Trophoblast cell (in vitro differentiated cells and primary cell): ENCODE measurements at places on chromosomes 6 and 20.

DNA sequence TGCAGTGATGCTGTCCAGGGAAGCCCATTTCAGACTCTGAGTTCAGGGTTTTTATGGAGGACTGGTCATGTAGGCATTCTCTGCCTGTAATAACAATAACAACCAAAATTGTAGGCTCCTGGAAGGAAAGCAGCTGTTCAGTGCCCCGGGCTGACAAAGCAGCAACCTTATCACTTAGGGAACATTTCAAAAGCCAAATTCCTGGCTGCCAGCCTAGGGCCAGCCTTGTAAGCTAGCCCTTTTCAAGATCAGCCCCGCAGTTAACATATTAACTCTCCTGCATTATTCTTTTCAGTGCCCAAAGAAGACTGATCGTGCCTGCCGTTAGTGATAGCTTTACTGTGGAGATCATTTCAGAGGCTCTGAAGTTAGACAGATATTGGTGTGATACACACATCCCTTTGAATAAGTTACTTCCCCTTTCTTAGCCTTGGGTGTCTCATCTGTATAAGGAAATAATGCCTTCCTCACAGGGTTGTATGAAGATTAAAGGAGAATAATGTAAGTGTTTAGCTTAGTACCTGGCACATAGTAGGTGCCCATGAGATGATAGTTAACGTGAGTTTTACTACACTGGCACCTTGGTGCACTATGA, 44.1 kb downstream of the CTNNBL1 start:
- DNase-seq, result no peak

DNA sequence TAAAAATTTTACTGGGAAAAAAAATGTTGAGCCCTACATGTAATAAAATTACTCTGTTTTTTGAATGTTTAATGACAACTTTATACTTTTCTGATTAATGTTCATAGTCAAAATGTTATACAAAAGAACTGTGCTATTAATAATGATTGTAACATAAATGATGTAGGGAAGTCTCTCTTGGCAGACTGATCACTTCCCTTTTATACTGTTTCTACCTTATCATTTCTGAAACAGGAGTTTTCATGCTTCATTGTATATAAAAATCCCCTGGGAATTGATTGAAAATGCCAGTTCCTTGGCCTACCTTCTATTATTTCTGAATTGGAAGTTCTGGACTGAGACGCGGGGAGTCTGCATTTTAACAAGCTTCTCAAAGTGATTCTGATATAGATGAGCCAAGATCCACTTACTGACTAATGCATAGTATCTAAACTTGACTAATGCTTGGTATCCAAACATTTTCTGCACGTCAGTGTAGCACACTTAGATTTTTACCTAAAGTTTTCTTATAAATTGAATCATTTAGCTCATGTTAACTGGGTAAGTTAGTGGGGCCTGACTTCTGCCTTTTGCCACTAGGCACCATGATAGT, 7.2 kb upstream of the HDAC2 start:
- no peak for DNase-seq

DNA sequence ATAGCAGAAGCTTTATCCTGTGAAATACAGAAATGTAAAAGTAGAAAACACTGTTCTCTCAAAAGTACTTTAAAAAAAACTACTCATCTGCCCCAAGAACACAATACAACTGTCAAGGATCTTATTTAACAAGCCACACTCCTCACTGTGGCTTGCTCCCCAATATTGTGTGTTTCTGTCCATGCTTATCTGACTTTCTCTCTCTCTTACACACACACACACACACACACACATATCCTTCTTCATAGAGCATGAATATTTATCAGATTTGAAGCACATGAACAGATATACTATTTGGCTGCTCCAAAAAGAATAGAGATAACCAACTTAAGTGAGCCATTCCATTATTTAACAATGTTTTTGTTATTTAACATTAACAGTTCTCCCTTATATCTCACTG, 3.6 kb upstream of the PHIP start:
- no peak for DNase-seq

- no peak for DNase-seq
Observed at GRCh38 chr20:48999890-49000870, 45.9 kb upstream of the CSE1L start.

- DNase-seq, result peak; percentile 25
Observed at GRCh38 chr6:5471044-5471443, 209.7 kb downstream of the FARS2 start.

DNA sequence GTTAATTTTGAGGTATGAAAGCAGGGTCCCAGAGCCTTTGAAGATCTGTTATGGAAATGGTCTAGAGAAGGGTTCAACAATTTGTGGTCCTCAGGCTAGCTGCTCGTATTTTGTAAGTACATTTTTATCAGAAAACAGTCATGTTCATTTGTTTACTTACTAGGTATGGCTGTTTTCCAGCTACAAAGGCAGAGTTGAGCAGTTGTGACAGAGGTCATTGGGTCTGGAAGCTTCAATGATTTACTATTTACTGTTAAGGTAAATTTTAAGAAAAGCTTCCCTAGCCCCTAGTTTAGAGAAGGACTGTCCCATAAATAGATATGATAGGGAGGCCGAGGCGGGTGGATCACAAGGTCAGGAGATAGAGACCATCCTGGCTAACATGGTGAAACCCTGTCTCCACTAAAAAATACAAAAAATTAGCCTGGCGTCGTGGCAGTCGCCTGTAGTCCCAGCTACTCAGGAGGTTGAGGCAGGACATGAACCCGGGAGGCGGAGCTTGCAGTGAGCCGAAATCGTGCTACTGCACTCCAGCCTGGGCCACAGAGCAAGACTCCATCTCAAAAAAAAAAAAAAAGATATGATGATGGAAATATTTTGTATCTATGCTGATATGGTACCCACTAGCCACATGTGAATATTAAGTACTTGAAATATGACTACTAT, 538.4 kb upstream of the CITED2 start:
- no peak for DNase-seq

GRCh38 chr6:108927927-108928326, 79.7 kb downstream of the ARMC2 start:
- no peak for DNase-seq

DNA sequence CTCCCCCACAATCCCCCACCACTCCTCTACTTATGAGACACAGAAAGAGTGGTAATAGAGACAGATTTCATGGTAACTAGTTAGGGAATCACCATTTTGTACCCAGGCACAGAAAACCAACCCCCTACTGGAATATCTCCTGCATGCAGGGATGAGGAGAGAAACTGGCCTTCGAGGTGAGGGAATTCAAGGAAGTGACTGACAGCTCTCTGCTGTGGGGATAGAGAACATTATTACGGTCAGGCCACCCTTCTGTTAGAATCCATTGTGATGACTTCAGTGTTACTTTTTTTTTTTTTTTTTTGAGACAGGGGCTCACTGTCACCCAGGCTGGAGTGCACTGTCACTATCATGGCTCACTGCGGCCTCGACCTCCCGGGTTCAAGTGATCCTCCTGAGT, 9.6 kb upstream of the ZHX3 start:
- DNase-seq, result no peak

DNA sequence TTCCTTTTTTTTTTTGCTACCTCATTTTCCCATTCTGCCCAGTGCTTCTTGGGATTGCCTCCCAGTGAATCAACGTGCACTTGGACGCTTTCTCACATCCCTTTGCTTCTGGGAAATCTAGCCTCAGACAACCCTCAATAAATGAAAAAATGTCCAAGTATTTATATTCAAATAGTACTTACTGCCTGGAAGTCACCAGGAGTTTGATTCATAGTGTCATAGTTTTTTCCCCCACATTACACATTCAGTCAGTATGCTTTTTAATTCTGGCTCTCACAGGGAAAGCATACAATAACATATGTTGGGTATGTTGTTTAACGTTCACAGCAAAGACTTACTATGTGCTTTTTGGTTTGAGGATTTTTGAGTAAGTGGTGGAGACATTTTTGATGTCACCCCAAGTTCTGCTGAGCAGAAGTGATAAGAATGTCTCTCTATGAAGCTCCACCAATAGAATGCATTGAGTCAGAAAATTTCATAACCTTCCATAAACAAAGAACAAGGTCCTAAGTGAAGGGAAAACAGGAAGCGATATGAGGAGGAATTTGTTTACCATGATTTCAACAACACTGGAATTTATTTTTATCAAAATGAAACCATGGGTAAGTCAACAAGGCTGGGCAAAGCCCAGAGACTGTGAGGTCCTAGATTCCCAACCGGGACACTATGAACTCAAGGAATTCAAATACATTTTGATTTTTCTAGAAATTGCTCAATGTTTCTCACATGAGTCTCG, 301.2 kb upstream of the BMP2 start:
- no peak for DNase-seq

GRCh38 chr6:105485456-105485855, 82.6 kb upstream of the PREP start:
- no peak for DNase-seq

DNA sequence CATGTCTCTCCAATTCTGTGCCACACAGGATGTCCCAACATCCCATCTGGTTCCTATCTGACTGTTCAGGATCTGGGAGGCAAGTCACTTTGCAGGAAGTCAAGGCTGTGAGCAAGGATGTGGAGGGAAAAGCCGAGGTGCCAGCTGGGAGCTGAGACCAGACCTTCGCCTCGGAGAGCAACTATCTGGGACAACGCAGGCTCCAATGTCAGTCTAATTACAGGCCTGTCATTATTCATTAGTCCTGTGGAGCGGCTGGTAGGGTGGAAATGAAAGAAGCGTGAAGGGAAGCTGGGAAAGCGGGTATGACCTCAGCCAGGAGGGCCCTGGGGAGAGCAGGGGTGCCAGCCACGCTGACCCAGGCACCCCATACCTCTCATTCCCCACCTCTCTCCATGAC, 147.3 kb downstream of the UNC5CL start:
- no peak for DNase-seq

- no peak for DNase-seq
Observed at GRCh38 chr20:37584238-37584807, 56.6 kb upstream of the BLCAP start.

- DNase-seq, result no peak
Observed at GRCh38 chr6:90238496-90239266, 58.0 kb downstream of the BACH2 start.

DNA sequence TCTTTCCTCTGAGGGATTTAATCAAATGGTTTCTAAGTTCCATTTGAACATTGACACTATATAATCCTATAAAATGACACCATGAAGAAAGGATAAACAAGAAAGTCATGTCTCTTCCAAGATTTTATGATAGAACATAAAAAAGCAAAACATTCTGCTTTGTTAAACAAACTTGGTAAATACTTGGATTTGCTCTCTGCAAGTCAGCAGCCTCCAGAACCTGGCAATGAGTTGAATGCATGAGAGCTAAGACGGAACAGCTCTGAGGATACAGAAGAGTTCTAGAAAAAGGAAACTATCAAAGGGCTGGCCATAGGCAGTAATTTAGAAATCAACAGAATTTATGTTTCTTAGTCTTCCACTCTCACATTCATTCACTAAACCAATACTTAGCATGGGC, 656.0 kb upstream of the ID4 start:
- DNase-seq, result no peak

DNA sequence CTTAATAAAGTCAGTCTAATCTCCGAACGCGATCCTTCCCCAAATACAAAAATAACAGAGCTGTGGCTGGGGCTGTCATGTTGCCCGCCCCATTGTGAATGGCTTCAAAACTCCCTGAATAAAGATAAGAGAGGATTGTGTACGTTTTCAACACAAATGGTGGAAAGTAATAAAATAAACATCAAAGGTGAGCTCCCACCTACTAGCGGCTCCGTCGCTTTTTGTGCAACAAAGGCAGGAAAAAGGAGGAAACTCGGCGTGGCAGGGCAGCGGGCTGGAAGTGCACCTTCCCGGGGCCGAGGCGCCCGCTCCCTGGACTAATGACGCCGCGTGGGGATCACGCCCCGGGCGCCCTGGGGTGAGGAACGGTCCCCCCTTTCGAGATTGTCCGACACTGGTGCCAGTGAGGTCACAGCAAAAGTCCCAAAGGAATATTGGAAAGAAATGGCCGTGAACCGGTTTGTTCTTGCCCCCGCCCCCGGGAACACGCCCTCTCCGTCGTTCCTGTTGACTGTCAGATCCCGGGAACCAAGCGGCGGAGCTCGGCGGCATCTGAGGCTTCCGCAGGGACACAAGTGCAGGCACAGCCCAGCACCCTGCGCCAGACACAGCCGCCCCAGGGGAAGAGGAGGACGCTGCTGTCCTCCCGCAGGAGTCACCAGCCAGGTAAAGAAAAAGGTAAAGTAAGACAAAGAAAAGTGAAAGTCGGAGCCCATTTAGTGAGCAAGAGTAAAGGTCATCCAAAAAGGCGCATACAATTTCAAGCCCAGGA, 1.1 kb upstream of the FOXQ1 start:
- DNase-seq, result peak; percentile 68

DNA sequence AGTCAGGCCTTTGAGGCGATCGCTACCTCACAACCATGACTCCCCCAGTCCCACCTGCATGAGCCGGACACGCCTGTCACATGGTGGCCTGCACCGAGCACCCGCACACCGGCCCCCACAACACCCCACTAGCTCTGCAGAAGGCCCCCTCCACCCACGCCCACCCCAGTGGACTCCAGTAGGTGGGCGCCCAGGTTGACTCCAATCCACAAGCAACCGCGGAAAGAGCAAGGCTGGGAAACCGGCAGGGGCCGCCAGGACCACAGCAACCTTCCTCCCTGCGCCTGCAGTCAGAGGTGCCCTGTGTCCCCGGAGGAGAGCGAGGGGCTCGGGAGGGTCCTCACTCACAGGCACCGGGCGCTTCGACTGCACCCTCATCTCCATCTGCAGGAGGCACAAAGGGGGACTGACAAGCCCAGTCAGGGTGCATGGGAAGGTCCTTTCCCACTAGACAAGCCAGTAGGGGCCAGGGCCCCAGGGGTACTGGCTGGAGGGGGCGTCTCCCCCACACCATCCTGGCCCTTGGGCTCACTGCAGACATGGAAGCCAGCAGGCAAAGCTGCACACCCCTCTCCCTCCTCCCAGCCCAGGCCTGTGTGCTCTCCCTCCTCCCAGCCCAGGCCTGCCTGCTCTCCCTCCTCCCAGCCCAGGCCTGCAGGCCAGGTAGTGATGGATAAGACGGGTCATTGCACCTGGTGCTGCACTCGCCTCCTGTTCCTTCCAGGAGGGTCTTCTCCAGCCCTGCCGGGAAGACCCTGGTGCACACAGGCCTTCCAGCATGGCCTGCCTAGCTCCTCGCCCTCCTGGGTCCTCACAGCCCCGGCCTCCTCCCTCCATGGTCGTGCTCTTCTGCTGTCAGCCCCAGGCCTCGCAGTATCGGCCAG, 137.2 kb downstream of the DLL1 start:
- no peak for DNase-seq

GRCh38 chr6:123965894-123966293, 162.2 kb downstream of the NKAIN2 start:
- peak; percentile 3 for DNase-seq

DNA sequence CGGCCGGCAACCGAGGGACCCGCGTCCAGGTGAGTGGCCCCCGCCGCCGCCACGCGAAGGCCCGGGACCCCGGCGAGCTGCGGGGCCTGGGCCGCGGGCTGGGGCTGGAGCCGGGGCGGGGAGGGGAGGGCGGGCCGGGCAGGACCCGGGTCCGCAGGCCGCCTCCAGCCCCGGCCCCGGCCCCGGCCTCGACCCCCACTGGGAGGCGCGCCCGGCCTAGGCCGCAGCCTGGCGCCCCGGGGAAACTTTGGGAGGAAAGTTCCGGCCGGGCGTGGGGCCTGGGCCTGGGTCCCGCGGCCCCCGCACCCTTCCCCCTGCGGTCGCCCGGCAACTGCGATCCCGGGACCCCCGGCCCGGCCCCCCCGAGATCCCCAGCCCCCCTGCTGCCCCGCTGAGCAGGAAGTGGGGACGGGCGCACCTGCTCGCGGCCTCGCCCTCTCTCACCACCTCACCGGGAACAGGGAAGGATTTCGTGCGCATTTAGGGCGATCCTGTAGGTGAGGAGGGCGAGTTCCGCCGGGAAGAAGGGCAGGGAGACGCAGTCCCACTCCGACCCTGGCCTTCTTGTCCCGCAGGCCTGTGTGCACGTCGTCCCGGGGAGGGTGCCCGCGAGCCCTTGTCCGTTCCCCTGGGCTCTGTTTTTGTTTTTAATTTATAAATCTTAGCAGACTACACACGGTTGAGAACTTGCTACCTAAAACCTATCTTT, 402 bp downstream of the OSBPL2 start:
- DNase-seq, result no peak
